GM13976 (cell line): ENCODE measurements at places on chromosomes 11 and 22.

DNA sequence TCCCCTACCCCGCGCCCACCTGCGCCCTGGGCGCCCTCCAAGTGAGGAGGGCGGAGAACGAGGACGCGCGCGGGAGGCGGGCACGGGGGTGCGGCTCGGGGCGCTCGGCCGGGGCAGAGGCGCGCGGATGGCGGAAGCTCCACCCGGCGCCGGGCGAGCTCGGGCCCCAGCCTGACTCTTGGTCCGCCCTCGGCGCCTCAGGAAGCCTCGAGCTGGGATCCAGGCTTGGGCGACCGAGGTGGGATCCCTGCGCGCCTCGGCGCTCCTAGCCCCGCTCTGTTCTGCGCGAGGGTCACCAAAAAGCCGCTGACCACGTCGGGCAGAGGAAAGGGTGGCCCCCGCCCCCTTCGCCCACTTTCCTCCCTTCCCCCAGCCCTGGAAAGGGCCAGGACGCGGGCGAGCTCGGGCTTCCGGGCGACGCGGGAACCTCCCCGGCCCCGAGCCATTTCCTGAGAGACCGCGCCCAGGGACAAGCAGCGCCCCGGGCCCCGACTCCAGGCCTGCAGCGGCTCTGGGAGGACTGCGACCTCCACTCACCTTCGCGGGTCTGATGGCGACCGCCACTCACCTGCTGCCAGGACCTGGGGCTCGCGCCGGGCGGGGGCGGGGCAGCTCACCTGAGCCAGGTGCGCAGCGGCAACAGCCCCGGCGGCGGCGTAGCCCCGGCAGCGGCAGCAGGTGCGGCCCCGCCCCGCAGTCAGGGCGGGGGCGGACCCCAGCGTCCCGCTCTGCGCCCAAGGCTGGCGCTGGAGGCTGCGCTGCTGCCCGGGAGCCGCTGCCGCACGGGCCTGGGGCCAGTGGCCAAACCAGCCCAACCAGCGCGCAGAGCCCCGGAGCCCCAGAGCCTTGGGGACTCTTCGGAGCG, 2.2 kb upstream of the SIGIRR start:
- DNase-seq, result peak; percentile 70

- no peak for DNase-seq
Observed at GRCh38 chr11:12170501-12170900, 60.1 kb downstream of the MICAL2 start.

DNA sequence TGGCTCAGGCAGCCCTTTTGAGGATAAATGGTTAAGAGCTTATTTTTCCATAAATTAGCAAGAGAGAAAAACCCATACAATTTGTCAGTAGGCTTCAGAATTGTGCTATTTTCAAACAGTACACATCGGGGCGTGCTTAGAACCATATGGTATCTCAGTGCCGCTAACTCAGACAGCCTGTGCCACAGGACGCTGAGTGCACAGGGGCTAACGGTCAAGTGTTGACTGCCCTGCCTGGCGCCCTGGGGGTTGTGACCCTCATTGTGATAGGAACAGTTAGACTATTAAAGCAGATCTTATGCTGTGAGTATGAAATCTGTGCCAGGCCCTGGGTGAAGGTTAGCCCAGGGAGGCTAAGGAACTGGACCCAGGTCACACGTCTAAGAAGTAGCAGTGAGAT, 1519.7 kb downstream of the BRD1 start:
- no peak for DNase-seq

DNA sequence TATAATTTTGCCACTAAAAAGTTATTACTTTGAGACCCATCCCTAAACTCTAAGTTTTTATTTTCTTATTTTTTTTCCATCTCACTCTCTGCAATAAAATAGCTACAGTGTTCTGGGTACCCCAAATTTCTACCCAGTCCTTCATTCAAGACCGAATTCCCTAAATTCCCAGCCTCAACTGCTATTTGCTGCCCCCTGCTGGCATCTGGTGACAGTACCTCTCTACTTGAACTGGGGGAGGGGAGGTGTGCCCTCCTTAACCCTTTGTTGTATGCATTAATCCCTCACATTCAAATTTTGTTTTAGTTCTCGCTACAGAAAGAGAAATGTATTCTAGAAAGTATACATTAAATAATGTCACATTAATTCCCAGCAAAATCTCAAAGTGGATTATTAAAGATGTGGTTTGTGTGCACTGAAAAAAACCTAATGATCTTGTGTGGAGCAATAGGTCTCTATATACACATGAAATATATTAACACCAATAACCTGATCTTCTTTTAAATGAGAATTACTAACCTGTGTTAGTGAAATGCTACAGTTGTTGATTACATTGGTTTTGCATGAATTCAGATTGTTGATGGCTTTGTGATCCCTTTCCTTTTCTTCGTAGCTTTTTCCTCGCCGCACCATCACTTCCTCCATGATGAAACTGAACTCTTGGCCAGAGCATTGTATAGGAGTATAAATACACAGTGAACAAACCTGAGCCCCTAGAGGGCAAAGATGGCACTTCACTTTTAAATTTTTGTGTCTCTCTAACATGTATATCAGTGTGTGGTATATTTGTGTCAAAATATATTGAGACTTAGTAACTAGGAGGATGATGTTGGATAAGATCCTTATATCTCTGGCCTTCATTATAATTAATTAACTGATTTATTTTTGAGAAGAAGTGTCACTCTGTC, 590.0 kb downstream of the METTL15 start:
- DNase-seq, result peak; percentile 17

GRCh38 chr11:46635557-46636139, 18.3 kb downstream of the ATG13 start:
- no peak for DNase-seq

- DNase-seq, result no peak
Observed at GRCh38 chr11:3667149-3668035, 3.8 kb downstream of the CHRNA10 start.

GRCh38 chr11:95496901-95497300, 265.9 kb upstream of the SESN3 start:
- DNase-seq, result no peak

DNA sequence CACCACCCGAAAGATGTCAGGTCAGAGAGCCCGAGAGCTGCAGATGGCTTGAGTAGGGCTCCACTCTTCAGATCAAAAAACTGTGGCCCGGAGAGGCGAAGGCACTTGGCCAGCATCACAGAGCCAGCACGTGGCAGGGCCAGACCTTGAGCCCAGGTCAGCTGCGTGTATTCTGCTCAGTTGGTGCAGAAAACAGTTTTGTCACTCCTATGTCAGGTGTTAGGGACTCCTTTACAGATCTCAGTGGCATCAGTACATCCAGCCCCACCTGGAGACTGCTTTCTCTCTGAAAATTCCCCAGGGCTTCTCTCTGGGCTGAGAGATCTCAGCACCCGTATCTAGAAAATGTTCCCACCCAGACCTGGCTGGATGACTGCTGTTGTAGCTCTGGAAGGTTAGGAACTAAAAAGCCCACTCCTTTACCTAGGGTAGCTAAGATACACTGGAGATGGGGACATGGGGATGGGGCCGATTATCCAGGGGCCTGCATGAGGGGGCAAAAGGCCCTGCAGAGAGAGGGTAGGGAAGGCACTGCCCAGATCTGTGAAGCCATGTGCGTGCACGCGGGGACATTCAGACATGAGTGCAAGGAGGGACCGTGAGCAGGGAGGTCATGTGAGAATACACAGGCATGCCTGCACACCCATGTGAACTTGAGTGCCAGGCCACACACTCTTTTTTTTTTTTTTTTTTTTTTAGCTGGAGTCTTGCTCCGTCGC, 3.4 kb downstream of the APOA1 start:
- no peak for DNase-seq

DNA sequence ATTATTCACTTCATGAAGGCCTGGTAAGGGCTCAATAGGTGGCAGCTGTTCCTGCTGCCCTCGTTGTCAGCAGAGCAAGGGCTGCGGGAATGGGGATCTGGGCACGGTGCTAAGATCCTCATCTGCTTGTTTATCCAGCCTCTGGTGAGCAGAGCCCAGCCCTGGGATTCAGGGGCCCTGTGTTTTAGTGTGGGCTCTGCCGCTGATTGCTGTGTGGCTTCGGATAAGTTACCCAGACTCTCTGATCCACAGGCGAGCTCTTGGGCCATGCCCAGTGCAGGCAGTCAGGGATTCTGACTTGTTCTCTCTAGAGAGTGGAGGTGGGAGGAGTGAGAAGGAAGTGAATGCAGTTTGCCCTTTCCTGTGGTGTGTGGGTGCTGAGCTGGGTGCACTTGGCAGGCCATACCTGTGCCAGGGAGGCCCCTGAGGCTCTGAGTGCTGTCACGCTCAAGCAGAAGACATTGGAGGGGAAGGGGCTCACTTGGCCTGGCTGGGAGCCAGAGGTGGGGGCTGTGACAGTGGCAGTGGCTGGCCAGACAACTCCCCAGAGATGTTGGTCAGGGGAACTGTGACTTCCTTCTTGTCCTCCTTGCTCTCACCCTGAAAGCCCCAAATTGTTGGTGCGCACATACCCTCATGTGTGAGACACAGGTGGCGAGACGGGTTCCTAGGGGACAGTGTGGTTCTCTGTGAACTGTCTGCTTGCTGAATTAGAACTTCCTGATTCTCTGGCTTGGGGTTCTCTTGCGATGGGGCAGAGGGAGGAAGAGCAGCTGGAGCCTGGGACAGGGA, 43.7 kb downstream of the CD82 start:
- DNase-seq, result peak; percentile 62

DNA sequence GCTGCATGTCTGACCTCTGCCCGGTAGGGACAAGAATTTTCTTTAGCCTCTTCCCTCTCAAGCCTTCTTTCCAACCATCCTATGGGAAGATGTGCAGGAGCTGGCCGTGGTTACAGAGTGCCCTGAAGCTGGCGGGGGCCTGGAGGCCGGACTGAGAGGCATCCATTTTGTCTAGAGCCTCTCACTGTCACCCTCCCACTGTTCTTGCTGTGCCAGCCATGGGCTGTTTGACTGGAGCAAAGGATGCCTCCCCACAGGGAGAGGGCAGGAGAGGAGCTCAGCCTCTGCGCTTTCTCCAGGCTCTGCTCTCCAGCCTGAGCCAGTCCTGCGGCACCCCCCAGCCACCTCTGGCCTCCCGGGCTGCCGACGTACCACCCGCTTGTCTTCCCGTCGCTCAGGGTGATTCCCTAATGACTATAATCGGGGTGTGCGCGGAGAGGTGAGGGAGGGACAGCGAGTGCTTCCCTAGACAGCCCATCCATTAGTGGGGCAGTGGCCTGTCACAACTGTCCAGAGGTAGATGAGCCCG, 123.8 kb downstream of the NECTIN1 start:
- DNase-seq, result no peak

DNA sequence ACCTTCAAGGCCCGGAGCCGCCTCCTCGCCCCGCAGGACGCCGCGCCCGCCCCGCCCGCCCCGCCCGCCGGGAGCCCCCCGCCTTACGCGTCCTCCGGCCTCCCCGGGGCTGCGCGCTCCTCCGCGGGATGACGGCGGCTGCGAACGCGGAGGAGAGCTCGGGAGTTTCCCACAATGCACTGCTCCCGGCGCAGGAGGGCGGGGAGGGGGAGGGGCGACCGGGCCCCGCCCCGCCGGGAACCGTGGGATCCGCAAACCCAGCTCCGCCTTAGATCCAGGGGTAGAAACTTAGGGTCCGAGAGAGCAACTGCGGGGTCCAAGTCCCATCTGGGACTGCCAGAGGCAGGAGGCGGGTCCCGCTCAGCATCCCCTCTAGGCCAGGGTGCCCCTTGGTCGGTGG, at the start of gene CEND1:
TSS of gene CEND1 (minus strand) at position 148 of the 400 bp plus-strand sequence. CDS start 1,514 bp downstream, outside the sequence.
- DNase-seq, result peak; percentile 83

DNA sequence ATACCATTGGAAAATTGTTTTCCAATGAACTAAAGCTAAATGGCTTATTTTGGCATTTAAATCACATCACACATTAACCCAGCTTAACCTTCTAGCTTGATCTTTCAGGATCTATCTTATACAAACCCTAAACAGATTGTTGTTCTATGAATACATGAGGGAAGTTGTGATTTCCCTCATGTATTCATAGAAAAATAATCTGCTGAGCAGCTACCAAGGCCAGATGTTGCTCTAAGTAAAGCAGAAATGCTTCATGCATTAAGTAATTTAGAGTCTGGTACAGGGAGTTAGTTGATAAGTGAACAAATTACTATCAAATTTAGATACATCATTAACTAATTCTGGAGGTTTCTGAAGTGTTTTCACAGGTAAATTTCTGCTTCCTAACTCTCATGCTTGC, 204.6 kb upstream of the ANO3 start:
- no peak for DNase-seq

- peak; percentile 78 for DNase-seq
Observed at GRCh38 chr22:41862530-41863266, 29.8 kb downstream of the SREBF2 start.

- DNase-seq, result no peak
Observed at GRCh38 chr11:131198161-131199014, 172.0 kb upstream of the NTM start.

GRCh38 chr11:34509336-34509876, 4.2 kb downstream of the ELF5 start:
- no peak for DNase-seq

GRCh38 chr11:36156817-36157519, 132.3 kb downstream of the COMMD9 start:
- DNase-seq, result no peak

GRCh38 chr22:45969414-45969799, 7.6 kb downstream of the WNT7B start:
- no peak for DNase-seq

DNA sequence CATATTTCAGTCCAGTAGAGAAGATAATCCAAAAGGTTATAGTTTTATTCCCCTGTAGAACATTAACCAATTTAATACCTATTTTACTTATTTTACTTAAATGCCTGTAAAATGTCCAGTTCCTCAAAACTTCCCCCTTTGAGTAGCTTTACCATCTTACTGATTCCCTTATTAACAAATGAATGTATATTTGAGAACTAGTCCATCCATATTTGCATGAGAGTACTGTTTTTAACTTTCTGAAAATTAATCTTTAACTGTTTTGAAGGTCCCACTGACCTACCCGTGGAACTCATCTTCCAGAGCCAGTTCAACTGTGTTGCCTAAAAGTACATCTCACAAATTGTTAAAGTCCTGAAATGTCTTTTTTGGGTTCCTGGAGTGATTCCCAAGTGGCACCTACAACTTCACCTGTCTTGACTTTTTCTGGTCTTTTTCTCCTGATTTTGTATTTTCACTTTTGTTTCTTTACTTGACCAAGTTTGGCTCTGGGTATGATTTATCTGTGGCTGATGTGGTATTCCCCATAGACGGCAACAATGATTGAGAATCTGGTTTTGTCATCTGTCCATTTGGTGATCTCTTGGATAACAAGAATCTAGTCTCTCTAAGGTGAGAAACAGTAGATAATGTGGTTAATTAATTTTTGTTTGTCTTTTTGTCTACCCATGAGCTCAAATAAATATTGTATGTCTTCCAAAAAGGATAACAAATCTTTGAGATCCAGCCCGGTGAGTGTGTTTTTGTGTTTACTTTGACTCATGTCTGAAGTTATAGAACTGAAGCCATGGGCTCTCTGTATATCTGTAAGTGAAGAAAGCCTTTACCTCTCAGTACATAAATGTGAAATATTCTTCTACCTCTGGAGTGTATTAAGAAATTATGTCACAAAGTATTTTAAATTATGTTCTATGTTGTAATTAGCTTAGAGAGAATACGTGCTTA, 174.2 kb downstream of the ETS1 start:
- DNase-seq, result no peak

- DNase-seq, result no peak
Observed at GRCh38 chr11:128515086-128515485, 72.3 kb downstream of the ETS1 start.
